Activated CD4-positive, alpha-beta T cell treated with anti-CD3 and anti-CD28 coated beads, Interleukin-2, amount 10 ng/mL, durations not matched to agents 7 days and 5 days (primary cell): ENCODE measurements at places on chromosomes 7 and 10.

DNA sequence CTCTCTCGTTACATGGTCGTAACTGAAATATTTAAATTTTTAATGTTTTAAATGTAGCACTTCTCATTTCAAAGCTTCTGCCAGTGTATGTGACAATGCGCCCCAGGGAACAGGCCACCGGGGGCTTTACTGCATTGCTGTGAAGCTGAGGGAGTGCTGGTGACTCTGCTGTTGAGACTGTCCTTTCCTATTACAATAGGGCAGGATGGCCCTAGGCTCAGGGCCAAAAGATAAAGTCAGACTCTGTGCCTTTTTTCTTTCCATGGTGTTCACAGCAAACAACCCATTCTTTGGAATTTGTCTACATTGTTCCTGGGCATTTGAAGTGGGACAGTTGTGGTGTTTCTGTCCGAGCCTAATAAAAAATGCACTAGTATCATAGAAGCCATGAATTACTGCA, 107.3 kb downstream of the GALNT11 start:
- no peak for DNase-seq

DNA sequence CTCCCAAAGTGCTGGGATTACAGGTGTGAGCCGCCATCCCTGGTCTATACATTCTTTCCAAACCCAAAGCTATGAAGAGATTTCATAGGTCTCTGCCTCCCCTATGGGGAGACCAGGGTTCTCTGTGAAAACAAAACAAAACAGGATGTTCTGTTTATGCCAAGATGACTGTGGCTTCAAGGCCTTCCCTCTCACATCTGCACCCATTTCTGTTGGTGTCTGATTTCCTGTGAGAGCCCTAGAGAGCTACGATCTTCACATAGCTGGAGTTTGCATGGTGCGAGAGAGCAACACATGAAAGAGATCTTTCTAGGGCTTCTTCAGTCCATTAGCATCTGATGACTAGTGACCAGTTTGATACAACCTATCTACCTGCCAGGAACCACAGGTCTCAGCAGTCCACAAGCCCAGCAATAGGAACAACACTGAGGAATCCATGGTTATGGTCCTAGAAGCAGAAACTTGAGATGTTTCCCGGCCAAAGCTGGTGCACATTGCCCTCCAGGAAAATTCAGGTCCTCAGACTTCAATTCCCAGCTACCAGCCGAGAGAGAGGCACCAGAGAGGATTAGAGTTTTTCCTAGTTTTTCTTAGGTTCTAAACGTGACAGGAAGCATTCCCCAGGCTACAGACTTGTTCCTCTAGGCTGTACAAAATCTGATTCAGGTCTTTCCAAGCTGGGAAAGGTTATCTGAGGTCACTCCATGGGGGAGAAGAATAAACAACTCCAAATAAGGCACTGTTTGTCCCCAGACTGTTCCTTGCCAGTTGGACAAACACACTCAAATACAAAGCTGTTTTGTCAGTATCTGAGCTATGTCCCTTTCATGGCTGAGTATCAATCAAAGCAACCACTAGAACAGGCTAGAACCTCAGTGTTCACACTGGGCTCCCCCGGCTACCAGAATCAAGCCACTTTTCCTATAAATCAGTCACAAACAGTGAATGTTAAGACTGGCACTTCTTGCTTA, 259.7 kb downstream of the CALN1 start:
- DNase-seq, result no peak

DNA sequence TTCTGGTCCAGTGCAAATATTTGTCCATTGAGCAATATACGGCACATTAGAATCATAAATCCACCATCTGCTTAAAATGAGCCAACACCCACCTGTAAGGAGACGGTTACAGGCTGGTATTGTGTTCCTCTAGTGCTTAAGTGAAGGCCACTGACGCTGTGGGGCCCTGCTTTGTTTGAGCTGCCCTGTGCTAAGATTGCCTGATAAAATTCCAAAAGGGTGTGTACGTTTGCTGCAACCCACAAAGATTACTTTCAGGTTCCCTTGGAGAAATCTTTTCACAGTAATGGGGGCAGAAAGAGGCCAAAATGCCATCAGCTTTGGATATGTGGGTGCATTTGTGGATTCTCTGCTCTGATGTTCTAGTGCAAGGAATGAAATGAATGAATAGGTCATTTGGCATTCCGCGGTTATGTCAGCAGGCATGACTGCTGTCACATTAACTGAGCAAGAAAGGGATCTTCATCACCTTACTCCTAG, 34.4 kb downstream of the AGR3 start:
- DNase-seq, result no peak

DNA sequence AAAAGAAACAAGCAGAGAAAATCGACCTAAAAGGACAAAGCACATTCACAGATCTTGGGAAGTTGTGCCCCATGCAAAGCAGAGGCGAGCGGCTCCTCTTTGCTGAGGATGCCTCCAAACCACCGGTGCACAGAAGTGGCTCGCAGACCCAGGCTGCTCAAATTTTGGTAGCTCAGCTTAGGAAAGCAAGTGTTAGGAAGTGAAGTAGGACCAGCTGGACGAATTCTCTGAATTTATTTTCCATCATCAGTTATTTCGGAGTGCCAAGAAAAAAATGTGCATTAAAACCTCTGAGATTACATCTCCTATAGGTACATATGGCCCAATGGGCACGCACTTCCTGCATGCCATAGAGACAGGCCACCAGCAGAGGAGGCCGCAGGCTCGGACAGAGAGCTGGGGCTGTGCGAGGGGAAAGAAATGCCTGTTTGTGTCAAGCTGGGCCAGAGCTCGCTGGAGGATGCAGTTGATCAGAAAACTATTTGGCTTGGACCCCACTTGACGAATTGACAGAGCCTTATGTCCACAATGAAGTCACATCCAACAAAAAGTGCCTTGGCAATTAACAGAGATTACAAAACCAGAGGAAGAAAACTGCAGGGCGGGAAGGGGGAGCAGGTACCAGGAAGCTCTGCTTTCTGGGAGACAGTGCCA, 122.3 kb upstream of the LYZL2 start:
- no peak for DNase-seq
